ENCODE measurements at places on chromosomes 7 and 10.

DNA sequence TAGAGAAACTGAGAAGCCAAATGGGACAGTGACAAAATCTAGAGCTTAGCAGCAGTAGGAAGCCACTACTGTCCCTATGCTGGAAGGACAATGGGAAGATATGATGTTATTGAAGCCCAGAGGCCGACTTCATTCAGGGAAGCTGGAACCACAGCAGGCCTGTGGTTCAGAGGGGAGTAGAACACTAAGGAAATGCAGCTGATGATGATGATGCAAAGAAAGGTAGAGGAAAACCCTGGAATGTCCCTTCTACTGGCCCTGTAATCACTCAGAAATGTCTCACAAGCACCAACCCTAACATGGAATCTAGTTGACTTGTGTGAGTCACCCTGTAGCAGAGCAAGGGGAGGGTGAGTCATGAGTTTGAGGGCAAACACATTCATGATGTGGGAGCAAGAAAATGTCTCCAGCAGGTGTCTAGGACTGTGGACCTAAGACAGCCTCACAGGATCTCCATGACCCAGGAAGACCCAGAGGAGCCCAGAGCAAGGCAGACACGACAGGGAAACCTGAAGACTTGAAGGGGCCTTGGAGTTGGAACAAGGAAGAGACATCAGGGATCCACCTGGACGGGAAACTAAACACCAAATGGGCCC lies 37.0 kb upstream of the LRRC17 start:
- no peak for DNase-seq

- DNase-seq = no peak
These were observed 8.5 kb upstream of the ARMS2 start for GRCh38 chr10:122445904-122446303.

GRCh38 chr10:123417414-123417813 lies 248.7 kb upstream of the GPR26 start:
- no peak for DNase-seq

DNA sequence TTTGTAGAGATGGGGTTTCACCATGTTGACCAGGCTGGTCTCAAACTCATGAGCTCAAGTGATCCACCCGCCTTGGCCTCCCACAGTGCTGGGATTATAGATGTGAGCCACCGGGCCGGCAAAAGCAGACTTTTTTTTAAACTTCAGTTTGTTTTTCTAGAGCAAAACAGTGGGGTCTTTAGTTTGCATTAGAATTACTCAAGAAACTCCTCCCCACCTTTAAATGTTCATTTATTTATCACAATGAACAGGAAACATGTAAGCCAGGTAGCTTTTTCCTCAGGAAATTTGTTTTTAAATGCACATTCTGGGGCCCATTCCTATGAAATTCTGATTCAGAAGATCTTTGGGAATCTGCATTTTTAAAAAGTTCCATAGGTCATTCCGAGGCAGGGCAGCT lies 56.0 kb upstream of the JAZF1 start:
- DNase-seq = peak; percentile 34

- DNase-seq = no peak
These were observed 315.1 kb downstream of the NEBL start for GRCh38 chr10:20582041-20582440.

DNA sequence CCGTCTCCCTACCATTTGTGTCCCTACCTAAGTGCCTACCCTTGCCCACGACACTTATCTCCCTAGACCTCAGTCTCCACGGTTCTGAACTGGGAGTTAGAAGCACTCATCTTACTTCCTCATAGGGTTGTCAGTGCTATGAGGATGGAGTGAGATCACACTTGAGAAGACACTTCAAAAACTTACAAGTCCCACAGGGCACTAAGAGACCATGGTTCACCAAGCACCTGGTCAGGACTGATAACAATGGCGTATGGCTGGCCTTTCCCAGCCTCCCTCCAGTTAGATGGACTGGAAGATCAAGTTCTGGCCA lies 43.2 kb downstream of the KCNMA1 start:
- DNase-seq = no peak

DNA sequence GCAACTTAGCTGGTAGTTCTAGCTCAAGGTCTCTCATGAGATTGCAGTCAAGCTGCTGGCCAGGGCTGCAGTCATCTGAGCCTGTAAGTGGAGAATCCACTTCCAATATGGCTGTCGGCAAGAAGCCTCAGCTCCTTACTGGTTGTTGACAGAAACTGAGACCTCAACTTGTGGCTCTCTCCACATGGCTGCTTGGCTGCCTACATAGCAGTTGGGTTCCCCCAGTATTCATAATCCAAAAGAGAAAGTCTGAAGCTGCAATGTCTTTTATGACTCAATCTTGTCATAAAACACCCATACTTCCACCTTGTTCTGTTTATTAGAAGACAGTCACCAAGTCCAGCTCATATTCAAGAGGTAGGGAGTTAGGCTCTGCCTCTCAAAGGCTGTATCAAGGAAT lies 334.9 kb upstream of the KMT2E start:
- no peak for DNase-seq

- peak; percentile 94 for DNase-seq
These were observed 202.6 kb upstream of the FOXK1 start for GRCh38 chr7:4479367-4480039.

GRCh38 chr7:144969787-144970186 lies 133.9 kb upstream of the TPK1 start:
- no peak for DNase-seq

DNA sequence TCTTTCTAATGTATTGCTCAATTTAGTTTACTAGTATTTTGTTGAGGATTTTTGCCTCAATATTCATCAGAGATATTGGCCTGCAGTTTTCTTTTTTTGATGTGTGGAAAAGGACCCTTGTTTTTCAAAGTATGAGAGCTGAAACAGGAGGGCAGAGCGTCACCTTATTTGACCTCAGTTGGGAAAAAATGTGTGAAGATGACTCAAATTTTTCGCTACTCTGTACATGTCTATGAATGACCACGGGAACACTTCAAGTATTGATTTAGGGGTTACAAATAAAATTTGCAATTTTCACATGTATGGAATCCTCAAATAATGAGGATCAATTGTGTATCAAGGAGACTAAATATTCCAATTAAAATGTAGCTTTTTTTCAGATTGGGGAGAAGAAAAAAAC lies 103.1 kb downstream of the ZFAND4 start:
- DNase-seq = no peak

GRCh38 chr7:87310790-87311419 lies 34.6 kb upstream of the CROT start:
- DNase-seq = no peak

DNA sequence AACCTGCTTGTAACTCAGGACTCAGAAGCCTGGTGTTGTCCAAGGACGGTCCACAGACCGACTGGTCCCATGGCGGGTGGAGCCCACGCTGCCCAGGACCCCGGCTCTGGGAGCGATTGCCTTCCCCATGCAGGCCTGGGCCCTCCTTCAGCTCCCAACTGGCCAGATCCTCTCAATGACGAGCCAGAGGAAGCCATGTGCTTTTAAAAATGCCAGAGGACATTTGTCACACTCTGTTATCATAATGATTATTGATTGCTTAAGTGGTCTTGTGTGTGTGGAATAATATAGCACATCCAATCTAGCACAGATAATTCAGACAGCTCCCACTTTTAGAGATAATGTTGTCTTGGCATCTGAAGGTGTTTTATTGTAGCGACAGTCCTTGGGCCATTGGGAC lies 22.6 kb upstream of the OGDHL start:
- no peak for DNase-seq

- DNase-seq = no peak
These were observed 103.0 kb downstream of the VOPP1 start for GRCh38 chr7:55469271-55469681.

- DNase-seq = no peak
These were observed 950.8 kb upstream of the C7orf33 start for GRCh38 chr7:147639751-147640150.

- peak; percentile 37 for DNase-seq
These were observed 982 bp downstream of the PGAM1 start for GRCh38 chr10:97426776-97427570.

GRCh38 chr10:81575036-81575435 lies 300.0 kb upstream of the NRG3 start:
- no peak for DNase-seq

- DNase-seq = no peak
These were observed 1160.6 kb upstream of the C7orf33 start for GRCh38 chr7:147429961-147430360.

GRCh38 chr7:103540338-103540737 lies 94.3 kb upstream of the SLC26A5 start:
- DNase-seq = no peak

DNA sequence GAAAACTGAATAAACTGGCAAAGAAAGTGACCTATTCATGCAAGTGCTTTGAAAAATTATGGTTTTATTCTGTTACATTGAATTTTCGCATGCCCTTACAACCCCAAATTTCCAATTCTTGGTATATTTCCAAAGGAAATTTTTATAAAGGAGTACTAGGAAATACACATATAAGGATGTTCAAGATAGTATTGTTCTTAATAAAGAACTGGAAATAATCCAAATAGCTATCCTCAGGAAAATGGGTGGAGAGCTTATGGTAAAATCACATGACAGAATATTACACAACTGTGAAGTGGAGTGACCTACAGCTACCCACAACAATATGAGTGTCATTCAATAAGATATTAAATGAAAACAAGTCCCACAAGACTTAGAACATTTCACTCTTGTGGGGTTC lies 138.9 kb upstream of the BMPER start:
- DNase-seq = no peak

DNA sequence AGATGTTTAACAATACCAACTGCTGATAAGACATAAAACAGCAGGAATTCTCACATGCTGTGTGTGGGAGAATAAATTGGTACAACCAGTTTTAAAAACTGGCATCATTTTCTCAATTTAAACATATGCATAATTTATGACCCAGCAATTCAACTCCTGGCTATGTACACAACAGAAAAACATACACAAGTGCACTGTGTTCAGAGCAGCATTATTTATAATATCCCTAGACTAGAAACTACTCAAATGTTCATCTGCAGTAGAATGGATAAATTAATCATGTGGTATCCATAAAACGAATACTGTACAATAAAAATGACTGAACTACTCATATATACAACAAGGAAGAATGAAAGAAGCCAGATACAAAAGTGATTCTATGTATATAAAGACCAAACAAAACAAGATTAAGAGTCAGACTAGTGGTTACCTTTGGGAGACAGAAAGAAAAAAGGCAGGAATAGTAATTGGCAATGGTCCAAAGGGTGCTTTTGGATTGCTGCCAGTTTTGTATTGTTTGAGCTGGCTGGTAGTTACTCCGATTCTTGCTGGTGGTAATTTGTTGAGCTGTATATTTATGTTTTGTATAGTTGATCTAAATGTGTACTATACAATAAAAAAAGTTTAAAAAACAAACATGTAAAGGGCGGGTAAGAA lies 306.0 kb downstream of the TFEC start:
- DNase-seq = no peak

- DNase-seq = no peak
These were observed 182.2 kb upstream of the PCDH15 start for GRCh38 chr10:54983255-54983654.

GRCh38 chr10:31689233-31689632 lies 239.4 kb downstream of the ARHGAP12 start:
- DNase-seq = no peak

GRCh38 chr7:16563281-16564022 lies 36.8 kb downstream of the LRRC72 start:
- no peak for DNase-seq

- DNase-seq = no peak
These were observed 9.0 kb upstream of the CHUK start for GRCh38 chr10:100238429-100238828.

- DNase-seq = no peak
These were observed 155.0 kb downstream of the BMPER start for GRCh38 chr7:34060196-34060947.

GRCh38 chr10:63707254-63707910 lies 186.2 kb downstream of the REEP3 start:
- DNase-seq = no peak

GRCh38 chr7:85103357-85103756 lies 83.5 kb downstream of the SEMA3D start:
- no peak for DNase-seq

DNA sequence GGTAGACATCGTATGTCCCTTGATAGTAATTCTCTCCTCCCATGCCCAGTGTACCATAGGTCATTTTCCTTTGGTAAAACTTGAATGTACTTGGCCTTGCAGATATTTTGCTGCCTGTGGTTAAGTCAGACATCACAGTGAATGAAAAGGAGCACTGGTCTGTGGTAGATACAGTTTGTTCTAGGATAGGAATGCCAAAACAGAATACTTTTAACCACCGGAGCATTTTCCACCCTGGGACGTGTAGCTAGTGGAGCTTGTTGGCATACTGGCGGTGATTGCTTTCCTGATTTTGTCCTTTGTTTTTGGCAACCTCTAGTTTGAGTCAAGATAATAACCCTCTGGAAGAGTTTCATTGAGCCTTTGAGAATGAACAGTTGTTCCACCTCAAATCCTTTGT lies 92.0 kb upstream of the BMPER start:
- DNase-seq = no peak

- no peak for DNase-seq
These were observed 591.1 kb downstream of the PTPRN2 start for GRCh38 chr7:157996359-157997079.

- no peak for DNase-seq
These were observed 86.7 kb downstream of the PRKAG2 start for GRCh38 chr7:151790095-151790829.

DNA sequence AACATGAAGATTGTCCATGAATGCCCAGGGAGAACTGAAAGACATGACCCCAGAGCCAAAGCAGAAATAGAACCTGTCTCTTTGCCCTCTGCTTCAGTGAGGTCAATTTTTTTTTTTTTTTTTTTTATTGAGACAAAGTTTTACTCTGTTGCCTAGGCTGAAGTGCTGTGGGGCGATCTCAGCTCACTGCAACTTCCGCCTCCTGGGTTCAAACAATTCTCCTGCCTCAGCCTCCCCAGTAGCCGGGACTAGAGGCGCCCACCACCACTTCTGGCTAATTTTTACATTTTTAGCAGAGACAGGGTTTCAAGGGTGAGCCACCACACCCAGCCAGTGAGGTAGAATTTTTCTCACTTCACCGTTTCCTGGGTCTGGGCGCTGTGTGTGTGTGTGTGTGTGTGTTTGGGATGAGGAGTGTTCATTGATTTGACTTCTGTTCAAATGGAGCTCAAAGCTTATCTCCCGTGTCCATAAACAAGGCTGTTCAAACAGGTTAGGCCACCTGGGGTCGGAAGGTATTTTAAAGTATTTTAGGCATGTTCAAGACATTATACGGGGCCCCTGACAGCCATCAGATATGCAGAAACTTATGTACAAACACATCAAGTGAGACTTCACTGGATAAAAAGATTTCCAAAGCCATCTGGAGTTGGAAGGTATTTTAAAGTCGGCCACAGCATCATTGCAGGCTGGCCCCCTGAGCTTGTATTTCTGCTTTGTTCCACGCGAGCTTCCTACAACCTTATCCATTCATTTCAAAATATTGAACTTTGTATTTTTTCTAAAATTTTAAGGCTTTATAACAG lies 93.8 kb downstream of the MAP3K8 start:
- no peak for DNase-seq

DNA sequence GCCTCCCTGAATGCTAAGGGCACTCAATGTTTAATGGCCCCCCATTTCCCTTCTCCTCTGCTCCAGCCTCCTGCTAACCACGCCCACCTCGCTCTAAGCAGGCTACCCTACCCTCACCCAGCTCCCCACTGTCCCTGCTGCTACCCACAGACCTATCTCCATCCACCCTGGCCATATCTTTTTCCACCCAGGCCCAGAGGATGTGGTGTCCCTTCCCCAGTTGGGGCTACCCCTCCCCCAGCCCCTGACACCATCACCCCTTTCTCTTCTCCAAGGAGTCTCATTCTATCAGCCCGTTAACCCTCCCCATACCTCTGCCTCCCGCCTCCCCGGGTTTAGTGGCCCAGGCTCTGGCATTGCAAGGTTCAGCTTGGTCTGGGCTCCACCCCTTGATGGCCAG lies 28.9 kb upstream of the PPIF start:
- DNase-seq = no peak

Measured in GM23338 (cell line).